Lower lobe of right lung (tissue), 2 donors: ENCODE measurements at places on chromosomes 2 and 18. TPM values are rescaled to one million over a fixed set of nuclear protein-coding genes. Genes with fewer than 3 reads are reported as not detected.

- H3K27ac ChIP-seq: no peak overlapping the region
- no peak overlapping the region for H3K4me3 ChIP-seq
- no peaks in the 10 kb centered on the region for H3K27me3 ChIP-seq
- no peaks in the 10 kb centered on the region for H3K36me3 ChIP-seq
- H3K4me1 ChIP-seq: no peaks in the 10 kb centered on the region
- DNase-seq: no peak
These were observed 66.6 kb downstream of the CNTNAP5 start for GRCh38 chr2:124091721-124092120.

DNA sequence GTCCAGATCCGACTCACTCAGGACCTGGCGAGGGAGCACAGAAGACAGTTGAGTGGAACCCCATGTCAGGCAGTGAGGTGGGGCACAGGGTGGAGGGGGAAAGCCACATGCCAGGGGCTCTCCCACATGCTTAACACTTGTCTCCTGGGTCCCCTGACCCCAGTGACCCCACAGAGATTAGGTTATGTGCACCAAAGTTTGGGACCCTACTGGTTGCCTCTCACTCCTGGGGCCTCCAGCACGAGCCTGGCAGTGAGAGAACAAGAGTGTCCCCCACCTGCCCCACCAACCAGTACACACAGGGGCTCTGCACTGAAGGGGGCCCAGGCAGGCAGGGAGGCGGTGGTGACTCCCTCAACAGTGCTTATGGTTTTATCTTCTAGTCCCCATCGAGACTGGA, 58.3 kb downstream of the CIB4 start:
- H3K27me3 ChIP-seq: peaks cover 18% of the 10 kb centered on the region
- H3K27ac ChIP-seq: no peak overlapping the region
- DNase-seq: no peak
- no peak overlapping the region for H3K4me3 ChIP-seq

The IGFBP2 gene
- total RNA-seq: 37.7 TPM

The EHD3 gene
- total RNA-seq: 11.0 TPM

- H3K27ac ChIP-seq: no peak overlapping the region
- no peaks in the 10 kb centered on the region for H3K4me1 ChIP-seq
- no peaks in the 10 kb centered on the region for H3K27me3 ChIP-seq
- H3K36me3 ChIP-seq: peaks cover 90% of the 10 kb centered on the region
- no peak overlapping the region for H3K4me3 ChIP-seq
These were observed 17.3 kb downstream of the C2orf42 start for GRCh38 chr2:70173520-70173919.

The NCK2 gene
- 36.7 TPM for total RNA-seq

DNA sequence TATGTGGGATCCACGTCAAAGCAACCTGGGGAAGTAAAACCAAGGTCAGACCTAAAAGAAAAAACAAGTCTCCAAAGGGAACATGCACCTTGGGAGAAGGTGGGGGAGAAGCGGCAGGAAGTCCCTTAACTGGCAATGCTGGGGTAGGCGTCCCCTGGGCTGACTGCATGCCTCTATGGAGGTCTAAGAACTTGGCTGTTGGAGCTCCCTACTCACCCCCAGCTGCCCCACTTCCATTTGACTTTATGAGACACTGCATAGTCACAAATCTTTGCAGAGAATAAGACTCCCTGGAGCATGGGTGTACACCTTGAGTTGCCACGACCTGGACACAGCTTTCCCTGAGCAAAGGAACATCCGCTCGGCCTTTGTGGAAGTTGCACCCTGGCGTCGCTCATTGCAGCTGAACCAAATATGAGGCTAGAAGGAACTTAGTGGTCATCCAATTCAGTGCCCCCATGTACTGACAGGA, 2.8 kb downstream of the CAPN14 start:
- H3K4me1 ChIP-seq: peaks cover 3% of the 10 kb centered on the region
- H3K4me3 ChIP-seq: no peak overlapping the region
- H3K27ac ChIP-seq: no peak overlapping the region
- no peaks in the 10 kb centered on the region for H3K27me3 ChIP-seq

DNA sequence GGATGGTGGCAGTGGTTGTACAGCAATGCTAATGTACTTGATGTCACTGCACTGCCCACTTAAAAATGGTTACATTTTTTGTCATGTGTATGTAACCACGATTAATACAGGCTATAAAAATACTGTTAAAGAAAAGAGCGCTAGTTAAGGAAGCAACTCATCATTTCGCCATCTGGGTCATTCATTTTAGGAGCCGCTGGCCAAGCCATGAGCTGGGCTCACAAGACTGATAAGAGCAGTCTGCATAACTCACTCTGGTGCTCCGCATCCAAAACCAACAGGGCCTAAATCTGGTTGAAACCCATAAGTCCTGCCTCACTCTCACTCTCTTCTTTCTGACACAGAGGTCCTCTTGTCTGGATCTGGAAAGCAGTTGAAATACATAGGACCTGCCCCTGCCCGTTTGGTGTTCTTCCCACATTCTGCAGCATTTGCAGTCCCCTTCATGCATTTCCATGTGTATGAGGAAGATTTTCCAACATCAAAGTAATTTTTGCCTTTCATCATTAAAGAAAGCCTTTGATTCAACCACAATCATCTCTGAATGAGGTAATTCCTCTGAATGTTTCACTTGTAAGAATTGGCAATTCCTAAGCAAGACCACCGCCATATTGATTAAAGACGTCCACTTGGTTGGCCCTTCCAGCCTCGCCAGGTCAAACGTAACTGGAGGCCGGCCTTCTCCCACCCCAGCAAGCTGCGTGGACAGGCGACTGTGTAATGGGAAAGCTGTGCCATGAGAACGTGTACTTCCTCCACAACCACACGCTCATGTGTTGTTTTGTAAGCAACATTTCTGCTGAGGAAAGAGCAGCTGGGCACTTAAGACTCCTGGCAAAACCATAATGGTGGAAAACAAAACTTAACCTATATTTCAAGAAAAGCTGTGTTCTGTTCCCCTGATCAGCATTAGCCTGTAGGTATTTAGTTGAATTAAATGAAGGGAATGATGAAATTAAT, 112.2 kb downstream of the VAPA start:
- no peak overlapping the region for H3K4me3 ChIP-seq
- H3K27me3 ChIP-seq: no peaks in the 10 kb centered on the region
- no peaks in the 10 kb centered on the region for H3K4me1 ChIP-seq
- DNase-seq: no peak
- H3K27ac ChIP-seq: peak overlapping the region; percentile 34

The ITPRIPL1 gene
- 1.9 TPM for total RNA-seq

DNA sequence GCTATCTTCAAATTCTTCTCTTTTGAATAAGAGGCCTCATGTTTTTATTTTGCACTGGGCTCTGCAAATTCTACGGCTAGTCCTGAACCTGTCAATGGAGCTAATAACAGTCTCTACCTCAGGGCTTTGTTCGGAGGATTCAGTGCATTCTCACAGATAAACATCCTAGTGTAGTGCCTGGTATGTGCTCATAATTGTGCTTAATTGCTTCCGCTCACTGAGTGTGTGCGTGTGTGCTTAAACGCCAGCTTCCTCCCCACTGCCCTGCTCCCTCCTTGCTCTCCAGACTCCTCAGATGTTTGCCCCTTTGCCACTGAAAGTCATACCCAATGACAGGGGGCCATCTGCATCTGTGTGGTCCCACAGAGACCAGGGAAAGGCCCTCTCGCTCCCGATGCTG, 6.7 kb downstream of the GYPC start:
- peaks cover 4% of the 10 kb centered on the region for H3K36me3 ChIP-seq
- H3K27ac ChIP-seq: peak overlapping the region; percentile 31
- DNase-seq: no peak
- peaks cover 84% of the 10 kb centered on the region for H3K4me1 ChIP-seq

- no peak overlapping the region for H3K27ac ChIP-seq
- H3K4me1 ChIP-seq: peaks cover 7% of the 10 kb centered on the region
- DNase-seq: no peak
- no peaks in the 10 kb centered on the region for H3K27me3 ChIP-seq
- no peak overlapping the region for H3K4me3 ChIP-seq
These were observed 335.3 kb downstream of the TNS1 start for GRCh38 chr2:217667512-217667911.

The PSMA8 gene
- total RNA-seq: not detected

DNA sequence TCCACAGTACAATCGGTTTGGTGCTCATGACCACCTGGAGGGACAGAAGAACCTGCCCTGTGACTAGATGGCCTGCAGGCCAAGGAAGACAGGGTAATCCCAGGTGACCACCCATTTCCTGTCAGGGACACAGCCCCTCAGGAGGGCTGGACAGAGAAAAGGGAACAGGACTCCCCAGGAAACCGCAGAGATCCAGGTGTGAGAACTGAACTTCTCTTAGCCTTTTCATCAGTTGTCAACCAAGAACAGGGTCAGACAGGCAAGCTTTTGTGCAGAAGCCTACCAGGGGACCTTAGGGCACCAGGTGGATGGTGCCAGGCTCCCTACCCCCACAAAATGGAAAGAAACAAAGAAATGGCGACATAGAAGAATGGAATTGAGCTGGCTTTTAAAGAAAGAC, 132.3 kb downstream of the HDAC4 start:
- peaks cover 54% of the 10 kb centered on the region for H3K4me1 ChIP-seq
- no peak for DNase-seq
- H3K27ac ChIP-seq: peak overlapping the region; percentile 85
- no peaks in the 10 kb centered on the region for H3K27me3 ChIP-seq
- no peak overlapping the region for H3K4me3 ChIP-seq

DNA sequence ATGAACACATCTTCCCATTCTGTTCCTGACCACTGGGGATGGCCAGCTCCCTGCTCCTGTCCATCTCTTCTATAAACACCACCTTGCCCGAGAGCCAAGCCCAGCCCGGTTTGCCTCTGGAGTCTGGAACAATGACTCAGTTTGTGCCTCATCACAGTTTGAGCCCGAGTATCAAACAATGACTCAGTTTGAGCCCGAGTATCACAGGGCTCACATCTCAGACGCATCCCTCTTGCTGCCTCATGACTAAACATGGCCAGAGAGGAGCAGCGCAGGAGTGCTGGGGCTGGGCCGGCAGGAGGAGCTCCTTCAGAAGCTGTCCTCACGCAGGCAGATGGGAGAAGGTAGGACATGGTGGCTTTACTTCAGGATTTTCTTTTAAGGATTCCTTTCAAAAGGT, 68.7 kb downstream of the PXDN start:
- no peak overlapping the region for H3K27ac ChIP-seq
- H3K36me3 ChIP-seq: peaks cover 65% of the 10 kb centered on the region
- no peaks in the 10 kb centered on the region for H3K27me3 ChIP-seq
- peak; percentile 30 for DNase-seq
- H3K4me3 ChIP-seq: no peak overlapping the region
- no peaks in the 10 kb centered on the region for H3K4me1 ChIP-seq

The OR6B2 gene
- not detected for total RNA-seq

DNA sequence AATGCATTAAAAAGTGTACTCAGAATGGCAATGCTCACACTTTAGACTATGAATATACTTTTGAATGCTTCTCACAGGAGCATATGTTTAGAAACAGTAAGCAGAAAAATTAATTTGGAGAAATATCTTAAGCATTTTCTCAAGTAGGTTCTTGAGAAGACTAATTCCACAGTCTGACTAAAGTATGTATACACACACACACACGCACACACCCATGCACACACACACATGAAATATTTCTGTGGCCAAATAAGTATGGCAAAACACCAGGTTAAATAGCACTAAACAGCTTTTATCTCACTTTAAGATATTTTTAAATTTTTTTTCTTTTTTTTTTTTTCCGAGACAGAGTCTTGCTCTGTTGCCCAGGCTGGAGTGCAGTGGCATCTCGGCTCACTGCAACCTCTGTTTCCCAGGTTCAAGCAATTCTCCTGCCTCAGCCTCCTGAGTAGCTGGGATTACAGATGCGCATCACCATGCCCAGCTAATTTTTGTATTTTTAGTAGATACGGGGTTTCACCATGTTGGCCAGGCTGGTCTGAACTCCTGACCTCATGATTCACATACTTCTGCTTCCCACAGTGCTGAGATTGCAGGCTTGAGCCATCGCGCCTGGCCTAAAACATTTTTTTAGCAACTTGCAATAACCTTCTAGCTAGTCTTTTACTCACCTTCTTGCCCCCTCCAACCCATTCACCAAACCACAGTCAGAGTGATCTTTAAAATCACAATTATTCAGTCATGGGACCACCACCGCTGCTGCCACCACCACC, 67.5 kb upstream of the SCG2 start:
- no peak overlapping the region for H3K4me3 ChIP-seq
- no peaks in the 10 kb centered on the region for H3K4me1 ChIP-seq
- no peak for DNase-seq
- H3K27me3 ChIP-seq: no peaks in the 10 kb centered on the region
- H3K36me3 ChIP-seq: no peaks in the 10 kb centered on the region

DNA sequence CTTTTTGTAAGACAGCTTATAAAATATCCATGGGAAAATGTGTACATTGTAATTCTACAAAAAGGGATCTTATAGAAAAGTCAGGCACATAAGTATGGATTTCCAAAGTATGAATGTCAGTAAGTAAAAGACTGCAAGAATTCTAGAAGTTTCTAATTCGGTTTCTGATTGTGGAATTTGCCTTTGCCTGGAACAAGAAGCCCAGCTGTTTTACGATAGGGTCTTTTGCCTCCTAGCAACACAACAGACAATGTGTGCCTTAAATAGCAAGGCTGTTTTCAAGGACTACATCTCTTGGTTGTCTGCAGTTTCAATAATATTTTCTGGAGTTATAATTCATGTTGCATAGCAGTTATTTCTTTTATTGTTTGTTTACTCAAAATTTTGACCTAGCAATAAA, 312.9 kb downstream of the MTX2 start:
- no peaks in the 10 kb centered on the region for H3K27me3 ChIP-seq
- no peaks in the 10 kb centered on the region for H3K4me1 ChIP-seq
- H3K4me3 ChIP-seq: no peak overlapping the region

The RAB6C gene
- total RNA-seq: not detected

- H3K27ac ChIP-seq: peak overlapping the region; percentile 36
- no peak overlapping the region for H3K4me3 ChIP-seq
- no peaks in the 10 kb centered on the region for H3K27me3 ChIP-seq
- no peaks in the 10 kb centered on the region for H3K36me3 ChIP-seq
- peaks cover 6% of the 10 kb centered on the region for H3K4me1 ChIP-seq
These were observed 89.5 kb downstream of the COL6A3 start for GRCh38 chr2:237324405-237324831.

DNA sequence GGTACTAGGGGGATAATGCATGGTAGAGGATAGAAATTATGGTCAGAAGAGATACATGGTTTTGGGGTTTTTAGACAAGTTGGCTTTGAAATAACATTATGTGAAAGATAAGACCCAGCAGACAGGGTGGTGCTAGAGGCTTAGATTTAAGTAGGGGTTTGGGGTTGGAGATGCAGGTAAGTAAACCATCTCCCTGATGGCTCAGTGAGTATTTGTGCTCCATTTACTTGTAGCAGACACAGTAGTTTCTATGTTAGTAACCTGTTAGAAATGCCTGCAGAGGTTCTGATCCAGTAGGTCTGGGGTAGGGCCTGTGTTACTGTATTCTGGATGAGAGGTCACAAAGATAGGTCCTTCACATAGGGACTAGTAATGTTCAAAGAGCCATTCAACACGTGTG, 13.7 kb downstream of the WDR43 start:
- no peak for DNase-seq
- no peaks in the 10 kb centered on the region for H3K4me1 ChIP-seq
- H3K4me3 ChIP-seq: no peak overlapping the region
- H3K27me3 ChIP-seq: no peaks in the 10 kb centered on the region
- H3K27ac ChIP-seq: no peak overlapping the region

- H3K27me3 ChIP-seq: peaks cover 47% of the 10 kb centered on the region
- H3K36me3 ChIP-seq: no peaks in the 10 kb centered on the region
- no peak overlapping the region for H3K4me3 ChIP-seq
- no peak for DNase-seq
These were observed 1.3 kb downstream of the ARHGEF4 start for GRCh38 chr2:130837811-130838565.
